ENCODE measurements at places on chromosomes 11 and 22.
A peak's percentile ranks its signal among the peaks of the same experiment; 100 is the strongest.

DNA sequence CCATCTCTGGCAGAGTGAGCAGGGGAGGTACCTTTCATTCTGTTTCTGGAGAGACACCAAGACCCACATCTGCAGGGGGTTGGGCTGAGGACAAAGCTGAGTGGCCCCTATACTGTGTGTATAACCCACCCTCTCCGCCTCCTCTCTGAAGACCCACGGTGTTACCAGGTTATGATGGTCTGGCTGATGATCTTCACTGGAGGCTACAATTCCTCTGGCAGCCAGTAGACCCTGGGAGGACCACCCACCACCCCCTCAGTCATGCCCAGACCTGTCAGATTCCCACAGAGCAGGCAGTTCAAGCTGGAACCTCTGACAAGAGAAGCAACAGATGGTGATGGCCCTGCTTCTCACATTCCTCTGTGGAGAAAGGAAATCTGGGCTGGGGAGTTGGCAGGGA, 11.4 kb upstream of the KCNJ1 start:
- DNase-seq = no peak

DNA sequence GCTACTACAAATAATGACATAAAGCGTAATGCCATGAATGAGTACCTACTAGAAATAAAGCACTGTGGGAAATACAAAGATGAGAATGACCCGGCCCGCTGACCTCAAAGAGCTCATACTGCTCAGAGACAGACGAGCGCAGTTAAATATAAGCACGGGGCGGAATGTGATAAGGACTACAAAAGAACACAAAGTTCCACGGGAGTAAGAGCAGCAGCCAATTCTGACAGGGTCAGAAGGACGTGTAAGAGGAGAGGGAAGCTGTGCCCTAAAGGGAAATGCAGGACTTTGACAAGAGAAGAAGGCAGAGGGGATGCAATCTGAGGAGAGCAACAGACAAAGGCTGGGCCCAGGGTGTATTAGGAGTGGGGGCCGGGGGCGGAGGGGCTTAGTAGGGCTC, 314.6 kb downstream of the LARGE1 start:
- DNase-seq = no peak

DNA sequence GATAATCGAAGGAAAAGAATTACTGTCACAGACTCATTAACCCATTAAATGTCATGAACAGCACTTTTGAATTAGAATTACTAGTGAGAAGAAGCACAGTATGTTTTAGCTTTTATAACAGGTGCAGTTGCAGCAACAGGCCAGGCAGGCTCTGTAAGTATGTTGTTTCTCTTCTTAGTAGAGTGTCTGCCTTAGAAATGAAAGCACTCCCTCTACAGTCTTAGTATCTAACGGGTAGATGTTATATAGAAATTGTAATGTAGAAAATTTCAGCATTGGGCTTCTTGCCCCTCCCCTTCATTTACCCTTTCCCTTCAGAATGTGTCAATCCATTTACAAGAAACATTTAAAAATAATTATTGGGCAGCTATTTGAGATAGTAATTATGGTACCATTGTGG, 87.4 kb downstream of the HIPK3 start:
- no peak for DNase-seq

GRCh38 chr11:10314199-10315072, 9.6 kb downstream of the ADM start:
- DNase-seq = peak; percentile 29

GRCh38 chr11:125463590-125464269, 32.3 kb downstream of the FEZ1 start:
- DNase-seq = no peak

DNA sequence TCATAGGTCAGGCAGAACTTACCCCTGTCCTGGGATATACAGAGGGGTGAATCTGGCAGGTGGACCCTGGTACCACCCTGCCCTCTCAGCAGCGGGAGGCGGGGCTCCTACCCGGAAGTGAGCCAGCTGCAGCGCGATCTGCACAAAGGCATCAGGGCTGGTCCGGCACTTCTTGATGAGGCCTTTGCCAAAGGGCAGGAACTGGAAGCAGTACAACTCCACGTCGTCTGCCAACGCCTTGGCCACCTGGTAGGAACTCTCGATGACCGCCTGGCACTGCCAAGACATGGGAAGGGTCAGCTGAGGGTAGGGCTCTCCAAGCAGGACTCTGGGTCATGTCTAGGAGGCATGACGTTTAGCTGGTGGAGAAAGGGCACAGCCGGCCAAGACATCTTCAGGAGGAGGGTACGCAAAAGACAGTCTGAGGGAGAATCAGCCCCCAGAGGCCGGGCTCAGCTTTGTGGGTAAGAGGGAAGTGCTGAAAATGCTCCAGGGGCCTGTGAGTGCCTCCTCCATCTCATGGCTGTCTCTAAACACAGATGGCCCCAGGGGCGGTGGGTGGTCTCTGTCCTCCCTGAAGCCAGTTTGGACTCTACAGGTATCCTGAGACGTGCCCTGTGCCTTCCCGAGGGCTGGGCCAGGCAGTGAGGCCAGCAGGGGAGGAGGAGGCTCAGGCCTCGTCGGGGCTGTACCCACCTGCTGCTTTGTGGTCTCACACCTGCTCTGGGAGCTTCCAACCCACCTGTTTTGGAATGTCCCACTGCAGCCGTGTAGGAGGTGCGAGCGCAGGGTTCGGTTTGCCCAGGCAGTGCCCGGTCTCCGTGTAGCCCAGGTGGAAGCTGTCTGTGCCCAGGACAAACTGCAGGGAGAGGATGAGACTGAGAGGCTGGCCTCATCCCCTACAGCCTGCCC, 6.7 kb downstream of the CPT1B start:
- no peak for DNase-seq

DNA sequence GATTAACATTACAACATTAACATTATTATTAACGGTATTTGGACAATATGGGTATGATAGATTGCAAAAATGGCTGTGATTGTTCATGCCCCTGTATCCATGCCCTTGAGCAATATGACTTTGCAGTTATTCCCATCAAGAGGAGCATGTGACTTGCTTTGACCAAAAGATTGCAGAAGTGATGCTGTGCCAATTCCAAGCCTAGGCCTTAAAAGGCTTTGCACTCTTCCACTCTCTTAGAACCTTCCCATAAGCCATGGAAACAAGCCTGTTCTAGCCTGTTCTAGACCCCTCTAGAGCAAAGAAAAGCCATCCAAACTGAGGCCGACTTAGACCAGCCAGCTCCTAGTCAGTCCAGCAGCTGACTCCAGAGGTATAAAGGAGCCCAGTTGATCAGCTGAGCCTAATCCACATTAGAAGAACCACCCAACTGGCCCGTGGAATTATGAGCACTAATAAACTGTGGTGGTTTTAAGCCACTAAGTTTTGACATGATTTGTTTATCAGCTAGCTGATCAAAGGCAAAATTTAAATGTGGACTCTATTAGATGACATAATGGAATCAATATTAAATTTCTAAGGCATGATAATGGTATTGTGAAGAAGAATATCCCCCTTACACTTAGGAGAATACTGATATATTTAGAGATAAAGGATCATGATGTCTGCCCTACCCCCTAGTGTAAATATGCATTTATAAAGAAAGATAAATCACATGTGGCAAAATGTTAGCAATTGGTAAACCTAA, 28.6 kb downstream of the RAB30 start:
- no peak for DNase-seq

- DNase-seq = no peak
Measured at GRCh38 chr11:108340973-108341372, 118.1 kb downstream of the ATM start.

GRCh38 chr11:61787928-61788491, 4.4 kb downstream of the TMEM258 start:
- DNase-seq = peak; percentile 71

DNA sequence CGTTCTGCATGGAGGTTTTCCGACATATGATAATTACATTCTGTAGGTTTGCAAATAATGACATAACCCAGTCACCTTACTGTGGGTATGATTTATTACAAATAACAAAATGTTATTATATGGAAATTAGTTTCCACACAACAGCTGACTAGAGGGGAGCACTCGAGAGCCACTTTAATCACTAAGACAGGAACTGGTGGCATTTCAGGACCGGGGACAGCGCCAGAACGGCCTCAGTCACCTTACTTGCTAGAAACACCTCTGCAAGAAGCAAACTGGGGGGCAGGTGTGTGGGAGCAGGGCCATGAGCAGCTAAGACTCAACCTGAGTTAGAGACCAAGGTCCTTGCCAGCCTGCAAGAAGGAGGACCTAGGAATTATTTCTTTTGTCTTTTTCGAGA, 199.9 kb downstream of the DSCAML1 start:
- DNase-seq = peak; percentile 42

GRCh38 chr11:64008914-64009633, 22.8 kb downstream of the OTUB1 start:
- DNase-seq = no peak

DNA sequence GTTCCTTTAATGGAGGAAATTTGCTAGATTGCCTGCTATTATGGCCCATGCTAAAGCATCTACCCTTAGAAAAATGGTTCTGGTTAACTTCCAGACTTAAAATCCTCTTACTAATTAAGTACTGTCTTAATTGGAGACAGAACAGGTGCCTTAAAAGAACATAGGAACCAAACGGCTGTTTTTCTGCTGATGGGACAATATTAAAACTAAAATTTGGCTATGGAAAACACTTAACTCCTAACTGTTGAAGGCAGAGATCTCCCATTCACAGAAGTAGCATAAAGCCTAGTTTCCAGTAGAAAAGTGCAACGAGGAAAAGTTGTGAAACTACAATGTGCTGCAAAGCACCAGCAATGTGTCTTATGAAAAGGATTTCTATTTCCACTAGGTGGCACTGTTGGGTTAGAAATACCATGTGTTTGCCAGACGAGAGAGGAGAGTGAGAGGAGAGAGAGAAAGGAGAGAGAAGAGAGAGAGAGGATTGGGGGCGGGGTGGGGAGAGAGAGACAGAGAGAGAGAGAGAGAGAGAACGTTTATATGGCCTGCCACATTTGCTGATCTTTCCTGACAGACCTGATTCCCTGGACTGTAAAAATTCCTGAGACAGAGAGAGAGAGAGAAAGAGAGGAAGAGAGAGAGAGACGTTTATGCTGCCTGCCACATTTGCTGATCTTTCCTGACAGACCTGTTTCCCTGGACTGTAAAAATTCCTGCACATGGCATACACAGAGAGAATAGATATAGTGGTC, 51.5 kb downstream of the FAM181B start:
- peak; percentile 79 for DNase-seq

GRCh38 chr22:32535531-32536190, 61.0 kb downstream of the FBXO7 start:
- no peak for DNase-seq

DNA sequence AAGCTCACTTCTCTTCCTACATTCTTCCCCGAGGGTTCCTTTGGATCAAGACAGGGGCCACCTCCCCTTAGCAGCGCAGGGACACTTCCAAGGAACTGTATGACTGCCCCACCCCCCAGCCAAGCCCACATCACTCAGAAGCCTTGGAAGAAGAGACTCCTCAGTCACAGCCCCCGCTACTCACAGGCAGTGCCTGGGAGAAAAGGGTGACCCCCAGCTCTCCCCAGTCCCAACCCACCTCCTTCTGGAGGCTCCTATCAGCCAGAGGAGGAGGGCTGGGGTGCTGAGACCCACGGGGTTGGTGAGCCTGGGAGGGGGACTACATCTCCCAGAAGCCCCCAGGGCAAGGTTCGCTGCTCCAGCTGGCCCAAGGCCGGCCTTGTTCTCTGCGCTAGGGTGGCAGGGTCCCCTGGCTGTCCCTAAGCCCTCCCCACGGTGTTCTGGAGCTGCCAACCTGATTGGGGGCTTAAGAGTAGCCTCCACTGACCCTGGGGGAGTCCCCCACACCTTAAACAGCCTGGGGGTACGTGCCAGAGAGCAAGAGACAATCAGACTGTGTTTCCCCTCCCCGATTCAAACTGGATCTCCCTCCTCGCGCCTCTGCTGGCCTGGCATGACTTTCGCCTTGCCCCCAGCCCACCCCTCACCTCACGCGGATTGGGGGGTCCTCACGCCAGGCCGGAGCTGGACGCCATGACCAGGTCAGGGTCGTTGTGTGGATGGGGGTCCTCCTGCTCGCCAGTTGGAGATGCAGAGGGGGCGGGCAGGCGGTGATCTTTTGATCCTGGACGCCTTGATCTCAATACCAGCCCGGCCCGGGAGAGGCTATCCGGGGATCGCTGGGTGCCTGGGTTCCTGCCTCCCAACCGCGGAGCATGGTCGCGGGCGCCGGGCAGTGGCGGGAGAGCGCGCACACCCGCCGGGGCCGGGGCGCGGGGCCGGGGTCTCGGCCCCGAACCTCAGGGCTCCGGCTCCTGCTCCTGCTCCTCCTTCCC, 838 bp downstream of the BCL9L start:
- DNase-seq = peak; percentile 38

- no peak for DNase-seq
Measured at GRCh38 chr11:19792510-19792909, 79.9 kb downstream of the NAV2 start.

GRCh38 chr11:14119357-14119756, 156.8 kb downstream of the SPON1 start:
- DNase-seq = no peak

GRCh38 chr22:50471197-50471847, 3.5 kb downstream of the SBF1 start:
- DNase-seq = no peak

- no peak for DNase-seq
Measured at GRCh38 chr11:45470151-45470793, 184.1 kb upstream of the SYT13 start.

DNA sequence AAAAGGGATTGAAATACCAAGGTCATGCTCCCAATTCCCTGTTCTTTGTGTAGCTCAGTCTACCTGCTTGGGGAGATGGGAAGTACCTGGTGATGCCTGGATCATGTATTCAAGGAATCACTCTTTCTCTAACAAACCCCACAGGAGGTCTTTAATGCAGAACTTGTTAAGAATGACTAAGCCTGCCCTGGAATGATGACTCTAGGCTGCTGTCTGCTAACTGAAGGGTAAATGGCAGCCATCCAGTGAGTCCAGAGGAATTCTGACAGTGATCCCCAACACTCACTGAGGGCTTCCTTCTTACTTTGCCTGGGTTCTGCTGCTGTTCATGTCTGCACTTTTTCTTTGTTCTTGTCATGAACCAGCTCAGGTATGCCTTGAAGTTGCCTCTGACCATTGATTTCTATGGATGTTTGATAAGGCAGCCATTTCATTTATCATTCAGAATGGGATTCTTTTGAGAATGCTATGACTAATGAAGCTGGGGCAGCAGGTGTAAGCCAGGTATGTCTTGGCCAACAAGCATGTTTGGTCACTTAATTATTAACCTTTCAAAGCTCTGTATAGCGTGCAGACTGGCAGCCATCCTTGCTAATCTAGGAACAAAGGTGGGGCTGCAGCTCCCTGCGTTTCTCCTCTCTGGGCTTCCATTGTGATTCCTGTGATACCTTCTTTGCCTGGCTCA, 11.4 kb downstream of the PRSS23 start:
- no peak for DNase-seq

DNA sequence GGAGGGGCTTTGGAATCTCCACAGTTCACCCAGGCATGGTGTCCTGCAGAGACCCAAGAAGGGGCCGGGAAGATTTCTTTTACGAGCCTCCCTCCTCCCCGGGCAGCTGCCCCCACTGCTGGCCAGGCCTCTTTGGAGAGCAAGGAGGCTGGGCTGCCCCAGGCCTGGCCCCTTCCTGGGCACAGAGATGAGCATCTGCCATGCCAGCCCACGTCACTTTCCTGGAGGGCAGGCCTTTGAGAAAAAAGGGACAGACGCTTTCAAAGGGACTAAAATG, 60.5 kb upstream of the FGF3 start:
- DNase-seq = no peak

- DNase-seq = no peak
Measured at GRCh38 chr11:27440090-27440489, 32.5 kb downstream of the LGR4 start.
